ENCODE measurements at places on chromosomes 3 and 15. TPM values are rescaled to one million over a fixed set of nuclear protein-coding genes. Genes with fewer than 3 reads are reported as not detected.
A peak's percentile ranks its signal among the peaks of the same experiment; 100 is the strongest.

Gene GASK1A
- total RNA-seq = 25.1 TPM

Gene KLHL6
- total RNA-seq = 1.7 TPM

Gene SGO1
- total RNA-seq = 6.9 TPM

Gene DNAJC19
- total RNA-seq = 51.8 TPM

Gene IMPG2
- total RNA-seq = 2.3 TPM

Gene SAMD7
- not detected for total RNA-seq

Gene GRM7
- total RNA-seq = 14.6 TPM

Gene FGD5
- total RNA-seq = 25.7 TPM

Gene ITPKA
- 0.37 TPM for total RNA-seq

Gene NMNAT3
- 7.5 TPM for total RNA-seq

Gene KNG1
- not detected for total RNA-seq

Gene GFM1
- 63.1 TPM for total RNA-seq

Gene FAH
- total RNA-seq = 8.1 TPM

GRCh38 chr15:84633311-84634227 is 20.5 kb downstream of the WDR73 start:
- peak; percentile 32 for DNase-seq

DNA sequence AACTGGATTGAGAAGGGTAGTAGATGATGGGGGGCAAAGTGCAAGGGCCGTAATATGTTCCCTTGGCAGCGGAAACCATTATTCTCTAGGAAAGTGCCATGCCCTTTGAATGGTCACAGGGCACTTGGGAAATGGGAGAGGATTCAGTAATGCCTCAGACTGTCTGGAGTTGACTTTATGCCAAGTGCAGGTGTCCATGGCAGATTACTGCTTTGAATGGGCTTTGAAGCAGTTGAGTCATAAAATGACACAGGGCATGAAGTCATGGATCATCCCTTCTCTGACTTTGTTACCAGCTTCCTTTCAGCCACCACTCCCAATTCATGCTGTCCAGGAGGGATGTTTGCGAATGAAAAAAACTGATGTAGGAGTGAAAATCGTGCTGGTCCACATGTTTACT is 20.1 kb downstream of the AADACL2 start:
- DNase-seq = no peak

- no peak for DNase-seq
Measured at GRCh38 chr3:23496165-23496564, 293.0 kb downstream of the UBE2E2 start.

DNA sequence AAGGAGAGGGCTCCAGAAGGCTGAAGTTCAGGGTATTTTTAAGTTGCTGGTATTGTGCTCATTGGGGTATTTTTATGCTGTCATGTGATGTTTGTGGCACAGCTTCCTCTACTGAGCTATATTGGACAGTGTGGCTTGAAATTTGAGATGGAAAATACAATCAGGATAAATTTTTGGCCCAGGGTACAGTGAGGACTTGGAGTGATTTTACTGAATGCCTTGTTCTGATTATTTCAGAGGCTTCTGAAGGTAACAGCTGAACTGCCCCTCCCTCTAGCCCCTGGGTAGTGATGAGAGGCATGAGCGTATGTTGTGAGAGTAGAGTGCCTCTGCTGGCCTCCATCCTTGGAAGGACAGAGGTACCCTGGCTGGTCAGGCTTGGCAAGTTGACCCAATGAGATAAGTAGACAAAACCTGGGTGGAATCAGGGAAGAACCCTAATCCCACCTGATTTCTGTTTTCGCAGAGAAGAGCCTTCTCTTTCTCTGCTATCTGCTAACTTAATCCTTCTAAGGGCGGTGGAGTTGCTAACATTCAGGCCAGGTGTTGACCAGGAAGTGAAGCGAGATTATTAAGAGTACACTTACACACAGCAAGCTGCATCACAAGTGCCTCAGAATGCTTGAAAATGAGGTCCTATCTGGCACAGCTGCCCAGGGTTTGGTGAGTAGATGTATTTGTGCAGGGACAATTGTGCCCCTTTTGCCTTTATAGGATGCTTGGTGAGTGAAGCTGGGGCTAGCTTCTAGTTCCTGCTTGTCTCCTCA is 98.1 kb upstream of the CLSTN2 start:
- DNase-seq = no peak

DNA sequence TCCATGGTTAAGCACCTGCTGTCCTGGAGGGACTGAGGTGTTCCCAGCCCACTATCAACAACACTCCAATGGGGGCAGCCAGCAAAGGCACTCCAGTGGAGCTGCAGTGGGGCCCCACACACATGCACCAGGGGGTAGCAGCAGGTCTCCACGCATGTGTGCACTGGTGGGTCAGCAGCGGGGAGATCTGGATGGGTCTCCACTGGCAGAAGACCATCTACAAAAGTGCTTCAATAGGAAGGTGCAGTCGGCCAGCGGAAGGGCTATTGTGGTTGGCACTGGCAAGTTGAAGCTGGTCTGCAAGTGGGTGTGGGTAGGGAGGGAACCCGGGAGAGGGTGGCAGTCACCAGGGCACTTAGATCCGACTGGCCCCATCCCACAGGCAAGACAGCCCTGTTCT is 1355.4 kb downstream of the NSUN3 start:
- DNase-seq = no peak

- DNase-seq = no peak
Measured at GRCh38 chr15:42082823-42083604, 11.3 kb downstream of the PLA2G4D start.

GRCh38 chr3:132569153-132569552 is 27.9 kb upstream of the ACKR4 start:
- DNase-seq = no peak

DNA sequence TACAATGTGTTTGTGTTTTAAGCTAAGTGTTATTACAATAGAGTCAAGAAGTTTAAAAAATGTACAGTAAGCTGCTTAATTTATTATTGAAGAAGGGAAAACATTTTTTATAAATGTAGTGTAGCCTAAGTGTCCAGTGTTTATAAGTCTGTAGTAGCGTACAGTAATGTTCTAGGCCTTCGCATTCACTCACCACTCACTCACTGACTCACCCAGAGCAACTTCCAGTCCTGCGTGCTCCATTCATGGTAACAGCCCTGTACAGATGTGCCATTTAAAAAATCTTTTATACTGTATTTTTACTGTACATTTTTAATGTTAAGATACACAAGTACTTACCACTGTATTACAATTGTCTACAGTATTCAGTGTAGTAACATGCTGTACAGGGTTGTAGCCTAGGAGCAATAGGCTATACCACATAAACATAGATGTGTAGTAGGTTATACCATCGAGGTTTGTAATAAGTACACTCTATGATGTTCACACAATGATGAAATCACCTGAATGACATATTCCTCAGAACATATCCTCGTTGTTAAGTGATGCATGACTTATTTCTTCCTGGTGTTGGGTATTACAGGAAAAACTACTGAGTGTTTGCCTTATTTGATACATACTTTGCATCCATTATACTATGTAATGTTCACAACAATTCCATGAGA is 156.6 kb upstream of the NUDT16 start:
- DNase-seq = no peak

- no peak for DNase-seq
Measured at GRCh38 chr3:106631373-106632108, 745.7 kb upstream of the CCDC54 start.

DNA sequence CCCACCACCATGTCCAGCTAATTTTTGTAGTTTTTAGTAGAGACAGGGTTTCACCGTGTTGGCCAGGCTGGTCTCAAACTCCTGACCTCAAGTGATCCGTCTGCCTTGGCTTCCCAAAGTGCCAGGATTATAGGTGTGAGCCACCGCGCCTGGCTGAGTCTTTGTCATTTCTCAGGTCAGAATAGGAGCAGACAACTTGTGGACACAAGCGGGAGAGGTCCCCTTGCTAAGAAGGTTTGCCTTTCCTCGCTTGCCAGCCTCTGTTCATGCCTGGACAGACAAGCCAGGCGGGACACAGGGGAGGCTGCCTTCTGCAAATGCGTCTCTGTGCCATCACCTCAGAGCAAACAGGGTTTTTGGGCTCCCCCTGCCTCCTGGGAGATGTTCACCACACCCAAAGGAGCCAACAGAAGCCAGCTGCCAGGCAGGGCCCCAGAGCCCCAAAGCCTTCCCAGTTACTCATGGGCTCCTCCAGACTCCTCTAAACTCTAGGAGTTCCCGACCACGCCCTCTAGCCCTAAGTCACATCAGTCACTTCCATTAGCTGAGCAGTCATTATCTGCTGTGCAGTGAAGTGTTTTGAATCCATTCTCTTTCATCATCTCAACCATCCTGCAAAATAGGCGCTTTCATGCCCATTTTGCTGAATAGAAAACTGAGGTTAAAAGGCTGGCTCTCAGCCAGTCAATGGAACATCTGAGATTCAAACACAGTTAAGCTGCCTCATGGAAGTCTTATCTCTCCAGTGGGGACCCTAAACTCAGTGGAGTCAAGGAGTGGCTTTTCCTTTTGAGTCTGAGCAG is 245.0 kb downstream of the UACA start:
- DNase-seq = no peak

- no peak for DNase-seq
Measured at GRCh38 chr3:103006526-103007183, 571.8 kb downstream of the ZPLD1 start.

DNA sequence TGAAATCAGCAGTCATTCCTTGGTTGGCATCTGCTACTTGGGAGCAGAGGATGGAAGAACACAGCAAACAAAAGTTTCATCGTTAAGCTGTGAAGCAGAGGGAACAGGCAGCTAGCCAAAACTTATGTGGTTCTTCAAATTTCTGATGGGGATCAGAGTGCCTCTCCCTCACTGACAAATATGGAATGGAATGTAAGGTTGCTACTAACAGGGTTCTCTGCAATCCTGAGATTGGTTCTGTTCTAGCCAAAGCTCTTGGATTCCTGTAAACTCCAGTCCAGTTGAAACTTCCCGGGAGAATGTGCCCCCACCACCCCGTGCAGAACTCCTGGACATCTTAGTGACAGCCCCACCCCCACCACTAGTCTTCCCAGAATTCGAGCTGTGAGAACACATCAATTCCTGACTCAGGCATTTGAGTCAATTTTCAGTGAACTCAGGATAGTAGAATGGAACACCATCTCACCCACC is 55.9 kb upstream of the PHLDB2 start:
- no peak for DNase-seq

DNA sequence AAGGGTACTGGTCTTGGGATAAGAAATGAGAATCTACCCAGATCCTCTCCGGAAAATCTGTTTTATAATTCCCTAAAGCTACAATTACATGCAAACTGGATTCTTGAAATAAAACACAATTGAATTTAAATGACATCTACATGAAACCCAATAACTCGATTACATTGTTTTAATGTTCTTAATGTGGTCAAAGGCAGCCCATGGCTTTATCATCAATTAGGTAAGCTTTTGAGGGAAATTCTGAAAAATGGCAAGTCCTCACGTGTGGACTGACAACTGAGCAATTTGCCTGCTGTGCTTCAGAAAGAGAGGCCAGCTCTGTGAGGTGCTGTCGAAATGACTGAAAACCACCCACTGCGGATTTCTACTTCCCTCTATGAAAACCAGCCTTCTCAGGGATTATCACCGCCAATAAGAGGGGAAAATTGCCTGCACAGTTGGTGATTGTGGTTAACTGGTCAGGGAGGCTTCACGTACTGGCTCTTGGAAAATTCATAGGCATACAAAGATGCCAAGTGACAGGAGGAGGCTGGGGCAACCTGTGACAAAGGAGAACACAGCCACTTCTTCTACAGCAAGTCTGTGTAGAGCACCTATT is 200.8 kb upstream of the SLCO3A1 start:
- DNase-seq = peak; percentile 14

- no peak for DNase-seq
Measured at GRCh38 chr3:95752199-95752598, 1062.2 kb upstream of the EPHA6 start.

DNA sequence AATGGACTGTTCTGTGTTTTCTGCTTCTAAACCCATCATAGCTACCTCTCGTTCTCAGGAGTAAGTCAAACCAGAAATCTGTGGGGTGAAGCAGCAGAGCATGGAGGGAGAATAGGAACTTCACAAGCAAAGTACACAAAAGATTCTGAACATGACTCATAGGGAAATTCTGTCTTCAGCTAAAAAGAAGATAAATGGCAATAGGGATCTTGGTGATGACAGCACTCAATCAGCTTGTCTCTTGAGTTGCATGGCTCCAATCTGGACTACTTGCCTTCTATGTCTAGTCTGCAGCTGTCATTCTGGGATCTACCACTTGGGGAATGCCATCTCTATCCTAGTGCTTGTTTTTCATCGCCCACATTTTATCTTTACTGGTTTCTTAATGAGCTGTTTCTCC is 13.5 kb upstream of the GRAMD1C start:
- no peak for DNase-seq

GRCh38 chr3:42698911-42699230 is 3.7 kb downstream of the HHATL start:
- DNase-seq = no peak

DNA sequence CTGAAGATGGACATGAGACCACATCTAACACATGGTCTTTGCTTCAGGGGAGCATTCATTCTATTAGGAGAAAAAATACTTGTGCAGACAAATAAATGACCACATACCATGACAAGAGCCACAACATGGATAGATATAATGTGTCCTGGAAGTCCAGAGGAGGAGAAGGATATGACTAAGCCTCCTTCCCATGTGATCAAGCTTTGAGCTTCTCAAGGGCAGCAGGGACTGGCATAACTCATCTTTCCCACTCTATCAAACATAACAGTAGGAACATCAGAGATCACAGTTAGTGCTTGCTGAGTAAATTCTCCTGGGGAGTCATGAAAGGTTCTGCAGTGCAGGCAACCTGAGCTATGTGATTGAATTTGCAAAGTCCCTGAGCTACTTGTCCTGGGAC is 86.0 kb upstream of the LPP start:
- DNase-seq = no peak

DNA sequence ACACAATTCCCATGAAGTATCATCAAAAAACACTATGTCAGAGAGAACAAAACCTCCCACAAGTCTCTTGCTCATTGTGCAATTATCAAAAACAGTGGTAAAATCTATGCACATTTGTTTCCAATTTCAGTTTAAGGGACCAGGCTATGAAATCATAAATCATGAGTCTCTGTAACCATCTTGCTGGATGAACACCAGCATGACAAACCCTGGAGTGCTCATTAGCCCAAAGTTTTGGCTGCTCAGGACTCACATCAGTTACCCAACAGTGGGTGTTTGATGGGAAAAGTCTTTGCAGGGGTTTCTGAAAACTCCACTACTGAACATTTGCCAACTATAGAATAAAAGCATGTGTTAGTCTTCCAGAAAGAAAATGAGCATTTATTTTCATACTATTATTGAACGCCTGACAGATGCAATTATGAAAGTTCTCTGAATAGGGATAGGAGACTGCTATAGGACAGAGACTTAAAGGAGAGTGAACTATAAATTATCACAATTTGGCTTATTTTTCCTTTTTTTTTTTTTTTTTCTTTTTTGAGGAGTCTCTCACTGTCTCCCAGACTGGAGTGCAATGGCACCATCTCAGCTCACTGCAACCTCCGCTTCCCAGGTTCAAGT is 240.8 kb upstream of the KCNMB2 start:
- peak; percentile 36 for DNase-seq

- no peak for DNase-seq
Measured at GRCh38 chr3:45927881-45928280, 15.4 kb upstream of the CXCR6 start.

DNA sequence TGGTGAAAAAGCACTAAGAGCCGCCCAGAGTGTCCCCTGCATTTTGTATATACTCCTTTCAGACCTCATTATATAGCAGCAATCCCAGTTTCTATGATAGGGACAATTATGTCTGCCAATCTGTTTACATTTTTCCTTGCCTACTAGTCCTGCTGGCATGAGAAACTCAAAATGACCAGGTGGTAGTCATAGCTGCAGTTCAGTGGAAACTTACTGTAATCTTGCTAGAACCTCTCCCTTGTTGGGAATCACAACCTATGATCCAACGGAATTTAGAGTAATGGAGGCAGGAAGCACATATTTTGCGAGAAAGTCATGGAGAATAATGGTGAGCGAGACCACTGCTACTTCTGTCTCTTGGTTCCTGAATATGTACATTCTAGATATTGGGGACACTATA is 28.6 kb upstream of the MINAR1 start:
- DNase-seq = no peak

Data from urinary bladder (tissue), 4 donors.